ENCODE measurements at places on chromosomes 1 and 21. TPM values are rescaled to one million over a fixed set of nuclear protein-coding genes. Genes with fewer than 3 reads are reported as not detected.

GRCh38 chr1:50424045-50424883, 1.0 kb upstream of the DMRTA2 start:
- peaks cover 2% of the 10 kb centered on the region for H3K36me3 ChIP-seq
- no peak for DNase-seq
- no peak overlapping the region for H3K27ac ChIP-seq
- no peak overlapping the region for H3K4me3 ChIP-seq
- H3K27me3 ChIP-seq, result peaks cover 94% of the 10 kb centered on the region

DNA sequence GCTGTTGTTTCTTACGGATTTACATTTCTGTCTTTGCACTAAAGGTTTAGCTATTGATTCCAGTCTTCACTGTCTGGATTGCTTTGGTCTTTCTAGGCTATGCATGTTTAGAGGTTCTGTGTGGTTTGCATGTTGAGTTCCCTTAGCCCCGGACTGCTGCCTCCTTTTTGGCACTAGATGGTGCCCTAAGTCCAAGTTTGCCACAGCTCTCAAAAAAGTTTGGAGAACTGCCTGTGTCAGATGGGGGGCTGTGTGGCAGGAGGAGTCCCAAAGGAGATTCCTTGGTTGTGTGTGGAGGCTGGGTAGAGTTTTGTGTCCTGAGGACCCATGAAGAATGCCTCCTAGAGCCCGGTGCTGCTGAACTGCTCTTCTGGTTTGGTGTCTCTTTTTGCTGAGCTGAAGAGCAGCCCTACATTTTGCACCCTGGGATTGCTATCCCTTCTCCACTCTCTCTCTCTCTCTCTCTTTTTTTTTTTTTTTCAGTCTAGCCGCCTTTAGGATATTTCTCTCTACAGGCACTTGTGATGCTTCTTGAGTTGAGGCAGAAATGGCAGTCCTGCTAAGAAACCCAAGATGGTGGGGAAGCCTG, 74.4 kb downstream of the PTGS2 start:
- H3K27ac ChIP-seq, result no peak overlapping the region
- H3K4me3 ChIP-seq, result no peak overlapping the region
- DNase-seq, result peak; percentile 79
- no peaks in the 10 kb centered on the region for H3K27me3 ChIP-seq
- H3K4me1 ChIP-seq, result no peaks in the 10 kb centered on the region
- H3K36me3 ChIP-seq, result no peaks in the 10 kb centered on the region

DNA sequence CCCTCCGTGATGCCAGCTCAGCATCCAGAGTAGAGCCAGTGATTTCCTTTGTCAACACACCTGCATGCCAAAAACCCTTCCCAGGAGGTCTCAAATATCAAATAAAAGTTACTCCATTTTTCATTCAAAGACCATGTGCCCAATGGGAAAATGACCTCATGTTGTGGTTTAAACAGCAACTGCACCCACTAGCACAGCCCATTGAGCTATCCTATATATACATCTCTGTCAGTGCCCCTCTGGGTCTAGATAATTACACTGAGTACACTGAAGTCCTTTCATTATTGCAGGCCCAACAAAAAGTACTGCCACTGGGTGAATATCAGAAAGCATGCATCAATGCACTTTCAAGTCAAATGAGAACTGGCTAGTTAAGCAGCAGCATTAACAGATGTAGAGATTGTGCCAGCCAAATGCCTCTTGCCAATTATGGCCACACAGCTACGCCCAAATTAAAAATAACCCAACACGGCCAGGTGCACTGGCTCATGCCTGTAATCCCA, 117.7 kb downstream of the SLC45A1 start:
- no peak for DNase-seq
- H3K4me3 ChIP-seq, result no peak overlapping the region
- no peaks in the 10 kb centered on the region for H3K36me3 ChIP-seq
- no peak overlapping the region for H3K27ac ChIP-seq
- H3K27me3 ChIP-seq, result no peaks in the 10 kb centered on the region
- H3K4me1 ChIP-seq, result peaks cover 7% of the 10 kb centered on the region

- H3K27ac ChIP-seq, result no peak overlapping the region
- no peak for DNase-seq
- peaks cover 6% of the 10 kb centered on the region for H3K36me3 ChIP-seq
- no peak overlapping the region for H3K4me3 ChIP-seq
These were observed 18.0 kb upstream of the MROH9 start for GRCh38 chr1:170917373-170917772.

DNA sequence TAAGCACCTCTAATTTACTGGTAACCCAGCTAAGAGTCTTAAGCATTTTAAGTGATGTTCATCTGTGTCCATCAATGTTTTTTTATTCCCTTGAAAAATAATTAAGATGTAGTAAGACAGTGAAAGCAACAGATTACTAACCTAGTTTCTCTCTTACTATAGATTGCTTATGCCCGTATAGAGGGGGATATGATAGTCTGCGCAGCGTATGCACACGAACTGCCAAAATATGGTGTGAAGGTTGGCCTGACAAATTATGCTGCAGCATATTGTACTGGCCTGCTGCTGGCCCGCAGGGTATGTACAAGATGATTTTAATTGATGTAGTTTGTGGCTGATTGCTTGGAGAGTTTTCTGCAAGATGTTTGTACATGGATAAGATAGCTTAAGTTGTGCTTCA, 2.8 kb downstream of the RPL5 start:
- peak overlapping the region; percentile 100 for H3K4me3 ChIP-seq
- no peak overlapping the region for H3K27ac ChIP-seq
- H3K27me3 ChIP-seq, result no peaks in the 10 kb centered on the region
- DNase-seq, result no peak
- H3K4me1 ChIP-seq, result no peaks in the 10 kb centered on the region

- H3K27ac ChIP-seq, result no peak overlapping the region
- H3K4me3 ChIP-seq, result no peak overlapping the region
- no peaks in the 10 kb centered on the region for H3K27me3 ChIP-seq
- H3K36me3 ChIP-seq, result no peaks in the 10 kb centered on the region
- peaks cover 9% of the 10 kb centered on the region for H3K4me1 ChIP-seq
These were observed 84.3 kb downstream of the PTPN14 start for GRCh38 chr1:214467078-214467585.

The HHIPL2 gene
- total RNA-seq, result 0.15 TPM

GRCh38 chr1:24830680-24831272, 85.5 kb downstream of the CLIC4 start:
- H3K36me3 ChIP-seq, result peaks cover 11% of the 10 kb centered on the region
- H3K27ac ChIP-seq, result no peak overlapping the region
- H3K27me3 ChIP-seq, result no peaks in the 10 kb centered on the region
- H3K4me3 ChIP-seq, result no peak overlapping the region
- no peak for DNase-seq
- H3K4me1 ChIP-seq, result no peaks in the 10 kb centered on the region

The KIAA0040 gene
- 5.0 TPM for total RNA-seq

DNA sequence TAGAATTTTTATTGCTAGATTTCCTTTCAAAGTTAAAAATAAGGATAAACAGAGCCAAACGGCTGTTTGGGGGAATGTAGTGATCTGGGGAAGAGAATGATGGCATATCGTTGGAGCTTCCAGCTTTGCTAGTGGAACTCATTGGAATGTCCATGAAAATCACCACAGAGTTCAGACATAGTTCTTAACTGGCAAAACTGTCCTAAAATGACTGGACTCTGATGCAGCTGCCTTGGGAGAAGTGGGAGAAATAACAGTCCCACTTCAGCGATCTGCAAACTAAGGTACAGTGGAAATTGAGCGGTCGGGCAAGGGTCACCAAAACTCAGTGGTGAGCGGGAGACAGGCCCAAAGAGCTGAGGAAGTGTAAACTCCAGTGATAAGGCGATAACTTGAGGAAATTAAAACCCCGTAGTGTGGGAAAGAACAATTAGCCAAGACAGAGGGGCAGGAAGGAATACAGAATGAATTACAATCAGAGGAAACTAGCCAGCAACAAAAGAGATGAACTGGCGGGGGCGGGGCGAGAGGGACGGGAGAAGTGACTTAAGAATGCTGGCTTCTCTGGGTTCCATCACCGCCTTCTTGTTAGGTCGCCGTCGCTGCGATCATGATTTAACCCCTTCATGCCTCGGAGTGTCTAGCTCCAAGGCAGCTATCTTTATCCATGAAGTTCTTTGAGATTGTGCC, 89.8 kb upstream of the ARHGAP29 start:
- no peaks in the 10 kb centered on the region for H3K27me3 ChIP-seq
- H3K27ac ChIP-seq, result no peak overlapping the region
- peak overlapping the region; percentile 60 for H3K4me3 ChIP-seq
- H3K4me1 ChIP-seq, result peaks cover 13% of the 10 kb centered on the region
- DNase-seq, result peak; percentile 88
- H3K36me3 ChIP-seq, result no peaks in the 10 kb centered on the region

- H3K36me3 ChIP-seq, result no peaks in the 10 kb centered on the region
- H3K27ac ChIP-seq, result no peak overlapping the region
- H3K27me3 ChIP-seq, result no peaks in the 10 kb centered on the region
- DNase-seq, result no peak
- no peak overlapping the region for H3K4me3 ChIP-seq
These were observed 20.3 kb upstream of the CA6 start for GRCh38 chr1:8925406-8925805.

The LMOD1 gene
- total RNA-seq, result 0.31 TPM

The LENEP gene
- total RNA-seq, result 2.8 TPM

GRCh38 chr1:213070406-213070805, 19.4 kb downstream of the RPS6KC1 start:
- H3K4me1 ChIP-seq, result no peaks in the 10 kb centered on the region
- H3K27me3 ChIP-seq, result no peaks in the 10 kb centered on the region
- H3K27ac ChIP-seq, result no peak overlapping the region
- no peak for DNase-seq

- H3K27me3 ChIP-seq, result no peaks in the 10 kb centered on the region
- peak overlapping the region; percentile 53 for H3K4me3 ChIP-seq
- no peak overlapping the region for H3K27ac ChIP-seq
- DNase-seq, result no peak
- H3K36me3 ChIP-seq, result no peaks in the 10 kb centered on the region
These were observed 187.1 kb downstream of the GRIK3 start for GRCh38 chr1:36847186-36847585.

DNA sequence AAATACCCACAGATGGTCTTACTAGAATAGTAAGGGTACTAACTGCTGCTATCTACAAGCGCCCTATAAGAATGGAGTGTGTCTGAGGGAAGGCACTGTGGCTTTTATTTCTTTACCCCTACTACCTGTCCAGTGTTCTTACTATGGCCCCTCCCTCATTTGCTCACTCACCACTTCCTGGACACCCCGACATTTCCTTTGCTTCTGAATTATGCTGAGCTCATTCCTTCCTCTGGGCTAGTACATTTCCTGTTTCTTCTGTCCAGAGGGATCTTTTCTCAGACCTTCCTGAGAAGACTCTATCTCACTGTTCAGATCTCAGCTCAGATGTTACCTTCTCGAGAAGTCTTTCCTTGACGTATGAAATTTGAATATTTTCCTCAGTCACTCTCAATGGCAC, 192.1 kb upstream of the DAB1 start:
- no peaks in the 10 kb centered on the region for H3K27me3 ChIP-seq
- no peak overlapping the region for H3K27ac ChIP-seq
- DNase-seq, result no peak
- H3K4me1 ChIP-seq, result peaks cover 2% of the 10 kb centered on the region
- H3K36me3 ChIP-seq, result no peaks in the 10 kb centered on the region

GRCh38 chr1:6745073-6745472, 40.2 kb upstream of the CAMTA1 start:
- no peaks in the 10 kb centered on the region for H3K36me3 ChIP-seq
- DNase-seq, result no peak
- H3K27me3 ChIP-seq, result no peaks in the 10 kb centered on the region
- no peak overlapping the region for H3K27ac ChIP-seq
- H3K4me1 ChIP-seq, result no peaks in the 10 kb centered on the region

The ROR1 gene
- total RNA-seq, result 75.9 TPM

GRCh38 chr1:76125473-76126219, 51.1 kb downstream of the ST6GALNAC3 start:
- DNase-seq, result no peak
- H3K4me3 ChIP-seq, result no peak overlapping the region
- no peaks in the 10 kb centered on the region for H3K27me3 ChIP-seq

GRCh38 chr1:172742599-172743500, 83.9 kb downstream of the FASLG start:
- H3K4me1 ChIP-seq, result no peaks in the 10 kb centered on the region
- H3K4me3 ChIP-seq, result no peak overlapping the region
- H3K36me3 ChIP-seq, result no peaks in the 10 kb centered on the region
- no peak overlapping the region for H3K27ac ChIP-seq
- no peaks in the 10 kb centered on the region for H3K27me3 ChIP-seq
- no peak for DNase-seq

The SERTAD4 gene
- 3.9 TPM for total RNA-seq
